ENCODE measurements at places on chromosomes 13 and 19.

DNA sequence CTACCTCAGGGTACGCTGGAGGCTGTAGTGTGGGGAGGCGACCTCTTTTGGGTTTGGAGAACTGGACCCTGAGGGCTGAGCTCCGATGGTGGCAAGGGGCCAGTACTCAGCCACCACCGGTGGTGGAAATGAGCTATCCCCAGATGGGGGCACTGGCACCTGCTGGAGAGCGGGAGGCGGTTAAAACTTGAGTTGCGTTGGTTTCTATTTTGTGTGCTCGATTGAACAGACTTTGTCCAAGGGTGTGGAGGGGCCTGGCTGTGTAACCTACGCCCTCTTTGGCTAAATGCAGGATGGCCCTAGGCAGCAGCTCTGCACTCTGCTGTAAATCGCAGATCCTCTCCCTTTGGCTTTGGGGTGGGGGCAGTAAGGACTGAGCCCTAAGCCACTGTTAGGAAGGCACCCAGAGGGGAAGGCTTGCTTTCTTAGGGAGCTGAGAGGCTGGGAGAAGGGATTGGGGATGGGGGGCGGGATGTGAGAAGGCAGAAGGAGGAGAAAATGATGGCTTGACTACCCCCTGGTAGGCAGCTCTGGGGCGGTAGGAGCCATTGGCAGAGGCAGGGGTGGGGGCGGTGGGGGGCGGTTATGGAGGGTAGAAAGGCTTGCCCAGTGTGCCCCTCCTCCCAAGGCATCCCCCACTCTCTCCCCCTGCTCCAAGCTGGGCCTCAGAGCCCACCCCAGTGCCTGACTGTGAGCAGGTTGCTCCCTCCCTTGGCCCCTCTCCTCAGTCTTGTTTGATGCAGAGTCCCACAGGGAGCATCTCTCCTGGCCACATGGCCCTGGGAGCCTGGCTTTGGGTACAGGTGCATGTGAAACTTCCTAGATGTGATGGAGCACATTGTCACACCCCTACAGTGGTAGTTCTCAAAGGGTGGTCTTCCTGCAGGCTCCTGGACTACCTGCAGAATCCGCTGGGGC is 5.0 kb downstream of the VSTM2B start:
- no peak for DNase-seq

GRCh38 chr13:44373601-44374347 is at the start of gene SERP2:
TSS of gene SERP2 (plus strand) at chr13:44373824. CDS start at chr13:44374026, 202 bp downstream.
- peak; percentile 36 for DNase-seq

DNA sequence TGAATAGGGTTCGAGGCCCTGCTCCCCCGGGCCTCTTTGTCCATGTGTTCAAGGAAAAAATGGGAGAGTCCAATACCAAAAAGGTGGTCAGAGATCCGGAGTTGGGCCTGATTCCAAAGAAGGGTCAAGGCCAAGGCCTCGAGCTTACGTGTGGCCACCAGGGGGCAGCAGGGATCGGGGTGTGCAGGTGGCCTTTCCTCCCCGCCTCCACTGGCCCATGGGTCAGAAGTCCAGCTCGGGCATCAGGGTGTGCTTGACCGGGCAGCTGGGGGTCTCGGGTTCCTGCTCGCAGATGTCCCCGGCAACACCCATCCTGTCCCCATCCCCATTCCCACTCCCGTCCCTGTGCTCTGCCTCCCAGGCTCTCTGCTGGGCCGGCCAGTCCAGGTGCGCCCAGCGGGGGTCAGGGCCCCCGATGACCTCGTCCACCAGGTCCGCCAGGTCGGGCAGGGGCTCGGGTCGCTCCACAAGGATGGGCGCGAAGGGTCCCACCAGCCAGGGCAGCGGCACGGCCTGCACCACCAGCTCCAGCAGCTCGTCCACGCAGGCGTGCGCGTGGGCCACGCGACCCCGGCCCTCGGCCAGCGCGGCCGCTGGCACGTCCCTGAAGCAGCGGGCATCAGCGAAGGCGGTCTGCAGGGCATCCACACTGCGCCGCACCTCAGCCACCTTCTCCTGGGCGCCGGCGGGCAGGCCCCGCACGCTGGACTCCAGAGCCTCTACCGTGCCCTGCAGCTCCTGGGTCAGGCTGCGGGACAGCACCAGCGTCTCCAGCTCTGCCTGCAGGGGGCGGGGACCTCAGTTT is 5.2 kb upstream of the PLIN4 start:
- peak; percentile 31 for DNase-seq

GRCh38 chr19:407511-408440 is 1.2 kb downstream of the C2CD4C start:
- no peak for DNase-seq

DNA sequence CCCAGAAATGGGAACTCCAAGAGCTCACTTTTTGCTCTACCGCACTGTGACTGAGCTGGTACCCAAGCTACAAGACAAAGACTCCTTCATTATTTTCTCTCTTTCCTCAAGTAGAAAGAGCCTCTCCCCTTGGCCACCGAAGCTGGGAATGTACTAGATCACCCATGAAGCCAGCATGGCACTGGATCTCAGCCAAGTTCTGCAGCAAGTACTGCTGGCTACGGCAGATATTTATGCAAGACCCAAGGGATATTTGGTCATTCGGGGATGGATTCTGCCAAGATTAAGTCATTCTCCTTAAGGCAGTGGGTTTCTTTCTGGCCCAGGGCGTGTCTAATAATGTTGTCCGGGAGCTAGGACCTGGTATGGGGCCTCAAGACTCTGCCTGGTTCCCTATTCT is 633.5 kb downstream of the SLITRK1 start:
- no peak for DNase-seq

GRCh38 chr13:30752201-30752797 is 17.0 kb downstream of the ALOX5AP start:
- peak; percentile 74 for DNase-seq

GRCh38 chr19:19670070-19670551 is 1.5 kb downstream of the ZNF101 start:
- DNase-seq = no peak

- no peak for DNase-seq
These were observed 1.9 kb downstream of the MAN2B1 start for GRCh38 chr19:12664406-12665280.

Data from RPMI7951 (cell line).